ENCODE measurements at places on chromosomes 3 and 15.

- no peak for DNase-seq
Observed at GRCh38 chr3:124764746-124765145, 34.5 kb downstream of the UMPS start.

GRCh38 chr3:3531476-3531875 lies 267.8 kb upstream of the LRRN1 start:
- DNase-seq = no peak

DNA sequence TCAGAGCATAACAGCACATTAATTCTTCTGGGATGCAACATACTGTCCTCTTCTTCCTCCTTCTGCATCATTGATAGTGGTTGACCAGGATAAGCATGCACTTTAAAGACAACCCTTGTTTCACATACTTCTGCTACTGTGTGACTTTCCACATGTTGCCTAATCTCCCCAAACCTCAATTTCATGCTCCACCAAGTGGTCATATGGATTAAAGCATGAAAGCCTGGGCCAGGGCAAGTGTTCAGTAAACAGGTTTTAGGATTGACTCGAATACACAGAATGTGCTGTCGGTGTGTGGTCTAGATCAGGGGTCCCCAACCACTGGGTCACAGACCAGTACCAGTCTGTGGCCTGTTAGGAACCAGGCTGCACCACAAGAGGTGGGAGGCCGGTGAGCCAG lies 22.5 kb upstream of the BFSP2 start:
- DNase-seq = no peak

DNA sequence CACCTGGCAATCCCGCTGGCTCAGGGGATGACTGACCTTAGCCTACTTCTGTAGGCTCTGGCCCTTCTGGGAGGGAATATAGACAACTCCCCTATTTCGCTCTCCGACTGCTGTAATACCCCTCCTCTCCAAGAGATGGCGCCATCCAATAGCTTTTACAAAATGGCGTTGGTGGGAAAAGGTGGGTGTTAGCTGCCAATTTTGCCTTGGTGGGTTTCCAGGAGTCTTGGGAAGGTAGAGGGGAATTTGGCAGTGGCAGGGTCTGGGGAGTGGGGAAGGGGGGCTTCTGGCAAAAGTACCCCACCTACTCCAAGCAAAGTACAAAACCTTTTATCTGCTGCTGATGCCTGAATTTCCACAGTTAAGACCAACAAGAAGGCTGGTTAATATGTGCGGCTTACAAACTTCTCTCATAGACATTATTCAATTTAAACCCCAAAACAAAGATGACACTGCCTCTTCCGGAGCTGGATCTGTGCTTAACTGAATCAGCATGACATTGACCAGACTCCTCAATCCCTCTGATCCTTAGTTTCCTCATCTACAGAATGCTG lies 62.1 kb downstream of the RASGRF1 start:
- DNase-seq = no peak

GRCh38 chr15:50120729-50121128 lies 1.7 kb upstream of the ATP8B4 start:
- DNase-seq = no peak

DNA sequence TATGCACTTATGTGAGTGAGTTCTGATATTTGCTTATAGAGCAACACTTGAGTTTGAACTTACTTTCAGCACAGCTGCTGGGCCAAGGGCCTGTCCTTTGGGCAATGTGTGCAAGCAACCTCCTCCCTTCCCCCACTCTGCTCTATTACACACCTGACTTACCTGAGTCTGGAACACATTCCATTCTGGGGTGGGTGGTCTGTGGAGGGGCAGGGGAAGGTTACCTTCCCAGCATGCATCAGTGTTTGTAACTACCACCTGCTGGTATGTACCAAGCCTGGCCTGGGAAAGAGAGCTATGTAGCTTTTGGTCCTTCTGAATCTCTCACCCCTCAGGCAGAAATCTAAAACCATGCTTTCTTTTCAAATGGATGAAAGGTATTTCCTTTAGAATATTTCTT lies 103.0 kb downstream of the ISL2 start:
- no peak for DNase-seq

DNA sequence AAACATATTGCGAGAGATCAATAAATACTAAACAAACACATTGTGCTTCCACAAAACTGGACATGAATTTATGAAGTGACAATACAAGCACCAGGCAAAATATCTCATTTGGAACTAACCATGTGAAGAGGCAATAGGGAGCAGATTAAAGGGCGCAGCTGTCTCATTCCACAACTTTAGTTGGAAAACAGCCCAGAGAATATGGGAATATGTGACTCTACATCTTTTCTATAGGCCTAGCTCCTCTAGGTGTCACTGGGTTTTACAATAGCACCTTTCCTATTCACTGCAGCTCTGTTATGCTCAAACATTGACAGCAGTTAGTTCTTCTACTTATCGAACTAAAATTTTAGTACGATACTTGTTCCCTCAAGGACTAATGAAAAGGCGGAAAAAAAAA lies 866.3 kb upstream of the GBE1 start:
- DNase-seq = no peak

GRCh38 chr3:62242831-62243509 lies 130.4 kb downstream of the FEZF2 start:
- no peak for DNase-seq

DNA sequence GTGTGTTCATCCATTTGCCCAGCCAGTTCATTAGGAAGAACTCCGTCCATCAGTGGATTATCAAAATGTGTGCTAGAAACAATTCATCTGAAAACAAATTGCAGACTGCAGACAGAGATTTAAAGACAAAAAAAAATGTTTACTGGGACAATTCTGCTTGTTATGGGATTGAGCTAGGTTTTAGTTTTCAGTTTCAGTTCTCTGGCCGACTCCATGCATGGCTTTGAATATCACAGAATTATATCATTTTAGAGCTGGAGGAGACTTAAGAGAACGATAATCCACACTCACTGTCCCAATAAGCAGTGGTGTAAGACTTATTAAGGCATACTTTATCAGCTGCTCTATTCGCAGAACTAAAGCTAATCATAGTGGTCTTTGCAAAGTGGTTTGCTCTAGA lies 51.1 kb downstream of the TFG start:
- no peak for DNase-seq

GRCh38 chr3:152522036-152522435 lies 253.3 kb downstream of the MBNL1 start:
- no peak for DNase-seq

GRCh38 chr3:127226946-127227842 lies 34.3 kb downstream of the PRR23E start:
- no peak for DNase-seq

DNA sequence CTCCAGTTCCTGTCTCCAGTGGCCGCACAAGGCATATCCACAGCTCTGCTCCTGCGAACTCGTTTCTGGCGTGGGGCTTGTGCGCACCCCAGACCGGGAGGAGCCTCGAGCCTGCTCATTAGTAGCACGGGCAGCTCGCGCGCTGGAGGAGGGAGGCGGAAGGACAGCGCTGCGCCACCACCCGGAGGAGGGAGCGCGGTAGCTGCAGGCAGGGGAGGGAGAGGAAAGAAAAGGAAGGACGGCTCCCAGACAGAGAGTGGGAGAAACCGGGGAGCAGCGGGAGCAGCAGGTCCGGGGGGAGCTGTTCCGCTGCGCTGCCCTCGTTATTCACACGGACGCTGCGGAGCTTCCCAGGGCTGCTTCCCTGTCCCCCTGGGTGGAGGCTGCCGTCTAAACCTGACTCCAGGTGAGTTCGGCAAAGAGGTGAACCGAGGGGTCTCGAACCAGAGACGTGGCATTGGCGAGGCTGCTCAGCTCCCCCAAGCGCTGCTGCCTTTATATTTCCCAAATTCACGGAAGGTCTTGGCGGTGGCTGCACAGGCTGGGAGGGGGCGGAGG lies 121.3 kb upstream of the ZNF717 start:
- DNase-seq = no peak

Measured in natural killer cell treated with Interleukin-12 subunit alpha and Interleukin-12 subunit beta and Interleukin-15 and Interleukin-18, amount 100 ng/mL, for 72 hours (primary cell).